ENCODE measurements at places on chromosomes 16 and 17. TPM values are rescaled to one million over a fixed set of nuclear protein-coding genes. Genes with fewer than 3 reads are reported as not detected.

- no peak for DNase-seq
Observed at GRCh38 chr17:76733618-76733957, 3.5 kb downstream of the SRSF2 start.

DNA sequence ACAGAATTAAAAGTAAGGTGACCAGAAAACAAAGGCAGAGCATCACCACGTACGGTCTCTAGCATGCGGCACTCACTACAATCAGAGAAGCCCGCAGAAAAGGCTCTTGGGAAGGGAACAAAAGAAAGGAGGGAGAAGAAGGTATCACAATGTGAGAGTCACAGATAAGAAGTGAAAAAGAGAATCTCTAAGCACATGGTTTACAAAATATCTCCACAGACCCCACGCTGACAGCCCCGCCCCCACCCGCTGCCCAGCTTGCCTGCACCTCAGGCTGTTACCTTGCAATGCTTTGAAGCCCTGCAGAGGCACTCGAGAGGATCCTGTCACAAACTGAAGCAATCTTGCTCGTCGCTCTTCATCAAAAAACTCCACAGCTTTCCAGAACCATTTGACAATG, 40.5 kb downstream of the CEP95 start:
- DNase-seq, result no peak

DNA sequence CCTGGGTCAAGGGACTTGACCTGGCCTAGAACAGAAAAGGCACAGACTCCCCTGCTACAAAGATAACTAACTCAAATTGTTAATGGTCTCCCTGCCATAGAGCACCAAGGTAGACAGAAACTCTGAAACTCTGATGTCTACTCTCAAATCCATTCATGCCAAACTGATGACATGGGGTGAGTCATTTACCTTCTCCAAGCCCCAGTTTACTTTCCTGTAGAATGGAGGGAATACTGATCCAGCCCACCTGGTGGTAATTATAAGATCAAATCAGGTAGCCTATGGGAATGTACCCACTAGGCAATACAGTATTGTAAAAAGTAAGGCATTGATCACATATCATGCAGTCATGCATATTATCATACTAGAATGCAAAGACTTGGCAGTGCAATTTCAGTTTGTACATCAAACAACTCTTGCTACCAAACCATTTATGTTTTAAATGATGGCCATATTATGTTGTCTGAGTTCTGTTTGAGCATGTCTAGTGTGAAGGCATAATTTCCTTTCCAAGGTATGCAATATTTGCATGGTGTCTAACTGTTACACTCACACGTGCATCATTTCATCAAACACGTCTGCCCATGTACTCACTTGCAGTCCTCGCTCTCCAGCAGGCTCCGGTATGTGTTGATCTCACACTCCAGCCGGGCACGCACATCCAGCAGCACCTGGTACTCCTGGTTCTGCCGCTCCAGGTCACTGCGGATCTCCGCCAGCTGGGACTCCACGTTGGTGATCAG, 3.0 kb downstream of the KRT31 start:
- no peak for DNase-seq

The NAGLU gene
- total RNA-seq, result 45.9 TPM

- no peak for DNase-seq
Observed at GRCh38 chr17:70394473-70395232, 225.3 kb downstream of the KCNJ2 start.

- DNase-seq, result no peak
Observed at GRCh38 chr17:82633343-82633742, 14.9 kb downstream of the WDR45B start.

DNA sequence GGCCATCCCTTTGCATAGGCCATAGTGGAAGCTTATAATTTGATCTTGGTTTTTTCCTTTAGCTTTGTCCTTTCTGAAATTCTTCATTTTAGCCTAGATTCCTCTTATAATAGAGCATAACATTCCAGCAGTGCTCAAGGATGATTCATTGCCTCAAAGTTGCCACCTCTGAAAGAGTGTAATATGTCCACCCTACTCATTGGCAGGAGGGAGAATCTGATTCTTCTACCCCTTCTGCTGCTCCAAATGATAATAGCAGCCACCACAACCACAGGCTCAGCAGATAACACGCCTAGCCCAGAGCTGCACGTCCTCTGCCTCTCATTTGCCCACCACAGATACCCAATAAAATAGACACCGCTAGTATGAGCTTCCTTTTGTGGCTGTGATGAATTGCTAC, 337.4 kb upstream of the HSBP1 start:
- no peak for DNase-seq

The KRT27 gene
- total RNA-seq, result 0.36 TPM

The GRAPL gene
- total RNA-seq, result 1.4 TPM

- DNase-seq, result no peak
Observed at GRCh38 chr16:4909825-4910224, 27.1 kb downstream of the PPL start.

The NACA2 gene
- not detected for total RNA-seq

DNA sequence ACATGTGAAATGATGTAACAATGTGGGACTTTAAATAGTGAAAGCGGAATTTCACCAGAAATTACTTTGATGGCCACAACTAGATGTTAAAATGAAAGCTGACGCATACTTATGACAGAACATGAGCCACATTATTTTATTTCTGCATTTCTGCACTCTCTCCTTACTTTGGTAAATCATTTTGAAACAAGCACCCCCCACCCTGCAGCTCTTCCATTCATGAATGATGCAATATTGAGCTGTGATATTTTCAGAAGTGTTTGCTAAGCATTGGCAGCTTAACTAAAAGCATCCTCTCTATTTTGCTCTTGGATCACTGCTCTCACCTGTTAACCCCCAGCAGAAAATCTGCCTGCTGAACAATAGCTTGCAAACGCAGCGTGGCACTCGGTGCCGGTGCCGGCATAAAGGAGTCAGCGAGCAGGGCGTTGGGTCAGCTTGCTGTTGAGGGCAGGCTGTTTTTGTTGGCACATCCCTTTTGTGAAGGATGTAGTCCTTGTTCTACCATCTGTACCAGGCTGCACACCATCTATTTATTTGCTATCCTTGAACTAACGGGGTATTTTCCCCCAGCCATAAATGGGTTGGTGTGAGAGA, 30.8 kb upstream of the CBLN1 start:
- no peak for DNase-seq

The TSR1 gene
- total RNA-seq, result 16.4 TPM

The FSCN2 gene
- total RNA-seq, result 2.3 TPM

The GGNBP2 gene
- 86.7 TPM for total RNA-seq

GRCh38 chr16:23563186-23563585, 5.7 kb downstream of the UBFD1 start:
- no peak for DNase-seq

DNA sequence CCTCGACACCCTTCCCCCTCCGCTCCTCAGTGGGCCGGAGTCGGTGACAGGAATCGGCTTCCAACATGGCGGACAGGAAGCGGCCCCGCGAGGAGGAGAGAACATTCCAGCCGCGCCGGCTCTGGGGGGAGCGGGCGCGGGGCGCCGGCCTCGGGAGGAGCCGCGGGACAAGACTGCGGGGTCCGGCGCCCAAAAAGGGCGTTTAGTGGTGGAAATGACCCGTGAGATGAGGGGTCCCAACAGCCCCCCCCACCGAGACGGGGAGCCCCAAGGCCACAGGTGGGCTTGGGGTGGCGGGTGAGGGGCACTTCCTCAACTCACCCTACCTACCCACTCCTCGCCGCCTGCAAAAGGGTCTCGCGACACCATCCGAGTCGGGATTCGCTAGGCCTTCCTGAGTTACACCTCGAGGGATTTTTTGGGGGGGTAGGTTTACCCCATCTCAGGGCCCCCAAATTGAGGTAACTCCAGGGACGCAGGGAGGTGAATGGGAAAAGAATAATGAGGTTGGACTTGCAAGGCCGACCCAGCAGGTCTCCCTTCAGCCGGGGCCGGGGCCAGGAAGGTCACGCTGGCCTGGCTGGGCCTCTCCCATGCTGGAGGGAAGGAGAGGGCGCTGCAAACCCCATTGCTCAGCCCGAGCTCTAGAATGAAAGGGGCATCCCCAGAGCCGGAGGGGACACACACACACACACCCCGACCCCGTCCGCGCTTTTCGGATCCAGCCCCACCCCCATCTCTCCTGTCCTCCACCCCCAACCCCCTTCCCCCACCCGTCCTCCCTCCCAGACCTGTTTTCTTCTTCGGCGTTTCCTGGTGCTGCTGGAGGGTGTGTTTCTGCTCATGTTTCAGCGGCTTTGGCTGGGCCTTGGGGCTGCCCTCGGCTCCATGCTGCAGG, 707 bp downstream of the NUFIP2 start:
- DNase-seq, result peak; percentile 60

- DNase-seq, result no peak
Observed at GRCh38 chr17:31391496-31391949, at the start of gene RAB11FIP4. RAB11FIP4 (plus strand) TSS chr17:31391675; CDS start chr17:31391853, 178 bp downstream.

GRCh38 chr16:78552716-78553115, 453.3 kb downstream of the WWOX start:
- no peak for DNase-seq

GRCh38 chr16:15621889-15622288, 21.1 kb downstream of the MARF1 start:
- no peak for DNase-seq

The GCGR gene
- total RNA-seq, result 0.67 TPM

The CKLF gene
- total RNA-seq, result 31.8 TPM

- no peak for DNase-seq
Observed at GRCh38 chr17:78767806-78768205, 14.3 kb downstream of the CYTH1 start.

DNA sequence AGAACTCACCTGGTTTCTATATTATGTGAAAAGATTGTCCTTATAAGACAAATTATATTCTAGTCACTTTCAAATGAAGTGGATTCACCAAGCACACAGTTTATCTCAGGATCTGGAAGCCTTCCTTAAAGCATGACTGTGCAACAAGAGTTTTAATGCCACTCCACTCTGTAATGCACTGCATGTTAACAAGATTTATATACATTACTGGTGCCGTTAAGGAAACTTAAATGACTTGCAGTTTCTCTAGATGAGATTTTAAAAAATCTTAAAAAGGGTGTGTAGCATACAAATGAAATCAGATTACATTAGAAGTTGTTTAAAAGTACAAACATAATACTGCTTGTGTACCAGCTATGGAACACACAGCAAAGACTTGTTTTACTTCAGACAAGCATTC, 150.8 kb downstream of the SNX11 start:
- DNase-seq, result no peak

The SLFN12 gene
- total RNA-seq, result 3.8 TPM

GRCh38 chr17:13569398-13570123, 32.2 kb downstream of the HS3ST3A1 start:
- no peak for DNase-seq

DNA sequence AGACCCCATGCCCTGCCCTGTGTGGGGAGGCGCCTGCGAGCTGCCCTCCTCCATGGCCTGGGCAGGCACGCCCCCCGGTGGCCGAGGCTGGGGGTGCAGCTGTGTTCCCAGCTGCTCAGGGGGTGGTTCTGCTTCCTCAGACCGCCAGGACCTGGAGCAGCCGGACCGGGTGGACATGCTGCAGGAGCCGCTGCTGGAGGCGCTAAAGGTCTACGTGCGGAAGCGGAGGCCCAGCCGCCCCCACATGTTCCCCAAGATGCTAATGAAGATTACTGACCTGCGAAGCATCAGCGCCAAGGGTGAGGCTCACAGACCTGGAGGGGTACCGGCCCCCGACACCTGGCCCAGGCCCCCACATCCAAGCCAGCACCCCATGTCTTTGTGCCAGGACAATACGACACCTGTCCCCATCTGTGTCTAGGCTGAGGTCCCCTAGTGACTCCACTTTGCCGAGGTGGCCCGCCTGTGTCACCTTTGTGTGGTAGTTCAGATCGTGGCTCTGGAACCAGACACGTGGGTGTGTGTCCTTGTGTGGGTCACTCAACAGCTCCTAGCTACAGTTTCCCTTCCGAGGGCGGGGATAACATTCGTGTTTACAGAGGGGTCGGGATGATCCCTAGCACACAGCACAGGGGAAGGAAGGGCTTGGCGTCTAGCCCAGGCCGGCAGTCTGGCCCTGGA, 9.3 kb downstream of the GJD3 start:
- DNase-seq, result peak; percentile 78

DNA sequence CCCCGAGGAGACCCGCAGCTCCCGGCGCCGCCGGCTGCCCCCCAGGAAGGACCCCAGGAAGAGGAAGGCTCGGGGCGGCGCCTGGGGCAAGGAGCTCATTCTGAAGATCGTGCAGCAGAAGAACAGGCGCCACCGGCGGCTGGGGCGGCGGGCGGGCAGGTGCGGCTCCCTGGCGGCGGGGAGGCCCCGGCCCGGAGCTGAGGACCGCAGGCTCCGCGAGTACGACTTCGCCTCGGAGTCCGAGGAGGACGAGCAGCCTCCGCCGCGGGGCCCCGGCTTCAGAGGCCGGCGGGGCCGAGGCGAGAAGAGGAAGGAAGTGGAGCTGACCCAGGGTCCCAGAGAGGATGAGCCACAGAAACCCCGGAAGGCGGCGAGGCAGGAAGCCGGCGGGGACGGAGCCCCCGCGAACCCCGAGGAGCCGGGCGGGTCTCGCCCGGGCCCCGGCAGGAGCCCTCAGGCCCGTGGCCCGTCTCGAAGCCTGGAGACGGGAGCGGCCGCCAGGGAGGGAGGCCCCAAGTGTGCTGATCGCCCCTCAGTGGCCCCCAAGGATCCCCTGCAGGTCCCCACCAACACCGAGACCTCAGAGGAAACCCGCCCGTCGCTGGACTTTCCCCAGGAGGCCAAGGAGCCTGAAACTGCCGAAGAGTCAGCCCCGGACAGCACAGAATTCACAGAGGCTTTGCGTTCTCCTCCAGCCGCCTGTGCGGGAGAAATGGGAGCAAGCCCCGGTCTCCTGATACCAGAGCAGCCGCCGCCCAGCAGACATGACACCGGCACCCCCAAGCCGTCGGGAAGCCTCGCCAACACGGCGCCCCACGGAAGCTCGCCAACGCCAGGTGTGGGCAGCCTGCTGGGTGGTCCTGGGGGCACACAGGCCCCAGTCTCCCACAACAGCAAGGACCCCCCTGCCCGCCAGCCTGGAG, 22.3 kb upstream of the ZFPM1 start:
- peak; percentile 45 for DNase-seq

GRCh38 chr17:76419576-76420260, 33.2 kb downstream of the UBE2O start:
- no peak for DNase-seq

The OR1A1 gene
- total RNA-seq, result not detected

DNA sequence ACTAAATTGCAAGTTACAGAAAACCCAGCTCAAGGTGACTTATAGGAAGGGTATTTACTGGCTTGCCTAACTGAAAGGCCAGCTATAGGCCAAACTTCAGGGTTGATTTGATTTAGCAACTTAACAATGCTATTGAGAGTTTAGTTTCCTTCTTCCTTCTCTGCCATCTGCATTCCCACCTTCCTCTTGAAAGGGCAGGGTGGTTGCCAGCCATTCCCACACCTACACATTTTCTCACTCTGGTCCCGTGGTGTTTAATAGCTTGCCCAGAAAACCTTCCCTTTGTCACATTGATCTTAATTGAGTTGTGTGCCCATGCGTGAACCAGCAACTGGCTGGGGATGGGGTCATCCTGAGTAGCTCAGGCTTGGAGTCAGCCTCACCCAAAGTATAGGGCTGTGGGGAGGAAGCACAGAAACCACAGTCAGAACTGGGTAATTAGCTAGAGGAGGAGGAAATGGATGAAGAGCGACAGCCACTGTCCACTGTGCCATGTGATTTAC, 194.7 kb downstream of the SPECC1 start:
- no peak for DNase-seq

GRCh38 chr16:84119368-84119767, 2.6 kb upstream of the MBTPS1 start:
- no peak for DNase-seq

The OTOP2 gene
- total RNA-seq, result 52.3 TPM

- DNase-seq, result no peak
Observed at GRCh38 chr16:22624038-22624799, 113.5 kb downstream of the NPIPB5 start.

- DNase-seq, result peak; percentile 86
Observed at GRCh38 chr16:49876716-49877129, 20.8 kb upstream of the ZNF423 start.

- DNase-seq, result peak; percentile 41
Observed at GRCh38 chr16:27364493-27365141, 37.4 kb upstream of the IL21R start.

All from left colon (tissue), 2 donors.